ENCODE measurements at places on chromosomes 11 and 22.

DNA sequence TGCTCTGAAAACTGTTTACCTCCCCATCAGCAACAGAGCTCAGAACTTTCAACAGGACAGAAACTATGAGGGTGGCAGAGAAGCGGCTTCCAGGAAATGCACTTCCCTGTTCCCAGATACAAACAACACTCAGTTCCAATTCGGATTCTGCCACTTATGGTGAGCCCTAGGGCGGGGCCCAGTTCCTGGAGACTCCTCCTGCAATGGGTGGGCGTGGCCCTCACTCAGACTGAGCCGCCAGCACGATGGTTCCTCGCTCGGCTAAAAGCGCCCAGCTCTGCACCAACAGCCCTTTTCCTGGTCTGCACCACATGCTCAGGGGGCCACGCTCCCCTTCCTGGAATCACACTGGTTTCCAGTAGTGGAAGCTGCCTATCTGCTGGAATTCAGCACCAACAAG, 314.1 kb downstream of the CTTN start:
- DNase-seq: no peak

DNA sequence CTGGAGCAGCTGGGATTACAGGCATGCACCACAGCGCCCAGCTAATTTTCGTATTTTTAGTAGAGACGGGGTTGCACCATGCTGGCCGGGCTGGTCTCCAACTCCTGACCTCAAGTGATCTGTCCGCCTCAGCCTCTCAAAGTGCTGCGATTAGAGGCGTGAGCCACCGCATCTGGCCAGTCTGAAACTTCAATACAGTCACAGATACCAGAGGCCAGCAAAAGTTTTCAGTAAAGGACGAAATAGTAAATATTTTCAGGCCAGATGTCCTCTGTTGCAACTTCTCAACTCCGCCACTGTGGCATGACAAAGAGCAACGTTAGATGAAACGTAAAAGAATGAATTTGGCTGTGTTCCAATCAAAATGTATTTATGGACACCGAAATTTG, 403.6 kb downstream of the MN1 start:
- no peak for DNase-seq

DNA sequence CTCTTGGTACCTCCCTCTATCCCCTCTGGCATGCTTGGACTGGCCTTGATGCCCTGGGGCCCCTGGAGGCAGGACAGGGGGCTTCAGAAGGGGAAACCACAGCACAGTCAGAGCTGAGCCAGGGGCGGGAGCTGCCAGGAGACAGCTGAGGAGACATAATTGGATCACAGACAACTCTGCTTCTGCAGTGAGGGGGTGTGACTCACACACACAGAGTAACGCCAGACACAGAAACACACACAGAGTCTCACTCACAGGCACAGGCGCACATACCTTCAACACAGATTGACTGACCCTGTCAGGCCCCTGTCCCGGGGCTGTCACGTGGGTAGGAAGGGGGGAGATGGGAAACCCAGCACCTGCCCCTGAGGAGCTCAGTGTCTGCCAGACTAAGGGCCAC, 20.6 kb downstream of the STARD10 start:
- DNase-seq: no peak

GRCh38 chr22:47786650-47787290, 1024.3 kb downstream of the TBC1D22A start:
- no peak for DNase-seq

DNA sequence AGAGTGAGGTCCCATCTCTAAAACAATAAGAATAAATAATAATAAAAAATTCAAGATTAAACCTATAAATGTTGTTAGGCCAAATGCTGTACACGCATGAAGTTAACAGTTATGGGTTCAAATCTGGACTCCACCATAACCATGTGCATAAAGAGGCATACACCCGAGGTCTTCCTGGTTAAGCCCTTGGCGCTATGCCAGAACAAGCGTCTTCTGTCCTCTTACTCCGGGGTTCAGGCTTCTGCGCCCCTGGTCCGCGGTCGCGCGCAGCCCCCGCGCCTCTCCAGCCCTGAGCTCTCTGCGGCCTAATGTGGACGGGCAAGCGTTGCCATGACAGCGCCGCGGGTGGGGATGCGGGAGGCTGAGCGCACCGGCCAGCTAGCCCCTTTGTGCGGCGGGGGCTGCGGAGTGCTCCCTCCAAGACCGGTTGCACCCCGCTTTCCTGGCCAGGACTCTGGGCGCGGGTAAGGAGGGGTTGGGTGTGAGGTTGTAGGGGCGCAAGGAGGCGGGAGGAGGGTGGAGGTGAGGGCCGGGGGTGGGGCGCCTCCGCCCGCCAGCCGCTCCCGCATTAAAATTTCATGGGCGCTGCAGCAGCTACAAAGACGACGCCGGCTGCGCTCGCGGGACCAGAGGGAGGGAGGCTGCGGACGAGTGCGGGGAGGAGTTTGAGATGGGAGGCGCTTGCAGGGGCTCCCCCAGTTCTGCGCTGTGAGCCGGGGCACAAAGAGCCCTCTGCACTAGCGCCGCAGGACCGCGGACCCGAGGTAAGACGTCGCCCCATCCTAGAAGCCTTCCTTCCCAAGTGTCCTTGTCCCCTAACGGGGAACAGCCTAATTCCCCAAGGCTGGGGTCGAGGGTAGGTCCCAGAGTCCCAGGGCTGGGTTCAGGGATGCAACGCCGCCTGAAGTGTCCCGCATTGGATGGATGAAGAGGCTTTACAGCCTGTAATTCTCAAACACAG, at the start of gene MIAT:
MIAT (plus strand) TSS at position 698 of the 961 bp plus-strand sequence.
- no peak for DNase-seq

DNA sequence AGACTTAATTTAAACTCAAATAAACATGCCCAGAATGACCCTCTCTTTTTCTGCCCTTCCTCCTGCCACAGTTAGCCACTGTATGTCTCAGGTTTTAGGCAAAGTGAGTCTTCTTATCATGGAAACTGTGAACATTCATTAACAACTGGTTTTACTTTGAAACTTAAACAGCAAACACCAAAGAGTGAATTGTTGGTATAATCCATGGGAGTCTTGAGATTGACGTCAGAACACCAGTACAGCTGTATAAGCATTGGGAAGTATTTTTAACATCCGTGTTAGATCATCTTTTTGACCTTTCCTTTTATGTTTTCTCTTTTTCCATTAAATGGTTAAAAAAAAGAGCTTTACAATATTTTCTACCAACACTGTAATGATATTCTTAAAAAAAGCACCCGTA, 38.9 kb downstream of the ARHGEF12 start:
- DNase-seq: no peak

DNA sequence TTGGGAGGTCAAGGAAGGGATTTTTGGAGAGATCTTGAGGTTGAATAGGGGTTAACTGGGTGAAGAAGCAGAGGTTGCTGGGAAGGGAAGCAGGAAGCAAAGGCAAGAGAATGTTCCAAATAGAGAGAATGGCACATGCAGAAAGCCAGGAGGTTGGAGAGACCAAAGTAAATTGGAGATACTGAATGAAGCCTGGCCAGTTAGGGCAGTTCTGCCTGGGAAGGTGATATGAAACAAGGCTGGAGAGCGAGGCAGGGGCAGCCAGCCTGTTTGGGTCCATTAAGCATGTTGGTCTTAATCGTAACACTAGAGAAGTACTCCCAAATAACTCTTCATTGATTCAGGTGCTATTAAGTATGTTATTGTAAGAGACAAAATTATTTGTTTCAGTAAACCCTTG, 48.2 kb downstream of the ZNF143 start:
- DNase-seq: no peak

- DNase-seq: no peak
Observed at GRCh38 chr11:131940126-131940525, 569.7 kb downstream of the NTM start.

DNA sequence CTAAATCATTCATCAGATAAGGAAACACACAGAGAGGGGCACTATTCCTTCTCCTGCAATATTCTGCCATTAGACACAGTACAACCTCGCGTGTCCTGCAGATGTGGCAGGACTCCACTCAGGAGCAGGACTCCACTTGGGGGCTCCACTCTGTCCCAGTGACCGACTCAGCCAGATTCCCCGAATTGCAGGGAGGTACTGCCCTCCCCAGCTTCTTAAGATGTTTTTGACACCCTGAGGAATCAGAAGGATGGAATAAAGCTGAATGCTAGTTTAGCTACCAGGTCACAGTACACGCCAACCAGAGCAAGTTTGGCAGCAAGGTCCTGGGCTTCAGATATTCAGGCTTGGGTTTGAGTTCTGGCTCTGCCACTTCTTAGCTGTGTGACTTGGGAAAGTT, 99.3 kb upstream of the USP47 start:
- no peak for DNase-seq

GRCh38 chr11:90192869-90193582, 29.8 kb downstream of the CHORDC1 start:
- DNase-seq: no peak

GRCh38 chr11:126696982-126697381, 303.6 kb downstream of the KIRREL3 start:
- DNase-seq: no peak

- no peak for DNase-seq
Observed at GRCh38 chr11:23569134-23569533, 708.9 kb upstream of the CCDC179 start.

DNA sequence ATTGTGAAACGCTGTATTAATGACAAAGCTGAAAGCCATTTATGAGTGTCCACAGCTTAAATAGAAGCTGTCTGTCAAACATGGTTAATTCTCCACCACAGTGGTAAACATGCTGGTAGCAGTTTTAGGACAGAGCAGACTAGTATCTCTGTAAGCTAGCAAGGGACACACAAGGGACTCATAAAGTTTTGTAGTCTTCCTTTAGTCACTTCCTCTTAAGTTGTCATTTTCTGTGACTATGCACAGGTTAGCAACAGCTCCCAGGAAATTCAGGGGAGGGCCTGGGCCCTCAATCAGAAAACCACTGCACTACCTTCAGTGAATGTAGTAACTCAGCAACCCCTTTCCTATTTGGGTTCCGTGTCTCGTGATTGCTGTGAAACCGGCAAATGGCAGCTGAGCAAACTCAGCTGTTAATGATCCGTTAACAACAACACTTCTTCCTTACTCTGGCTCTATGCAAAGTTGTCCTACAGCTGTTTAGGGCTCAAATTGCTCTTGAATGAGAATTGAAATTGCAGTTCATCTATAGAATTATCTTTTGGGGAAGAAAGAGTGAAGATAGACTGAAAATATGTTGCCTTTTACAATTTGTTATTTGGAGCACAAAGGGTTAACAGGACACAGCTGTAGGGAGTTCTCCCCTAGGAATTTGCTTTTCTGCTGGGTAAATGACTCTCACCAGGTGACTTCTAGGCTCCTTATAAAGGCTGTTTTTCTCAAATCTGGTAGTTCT, at the start of gene MMP26:
MMP26 (plus strand) TSS at position 731 of the 736 bp plus-strand sequence.
- DNase-seq: no peak

DNA sequence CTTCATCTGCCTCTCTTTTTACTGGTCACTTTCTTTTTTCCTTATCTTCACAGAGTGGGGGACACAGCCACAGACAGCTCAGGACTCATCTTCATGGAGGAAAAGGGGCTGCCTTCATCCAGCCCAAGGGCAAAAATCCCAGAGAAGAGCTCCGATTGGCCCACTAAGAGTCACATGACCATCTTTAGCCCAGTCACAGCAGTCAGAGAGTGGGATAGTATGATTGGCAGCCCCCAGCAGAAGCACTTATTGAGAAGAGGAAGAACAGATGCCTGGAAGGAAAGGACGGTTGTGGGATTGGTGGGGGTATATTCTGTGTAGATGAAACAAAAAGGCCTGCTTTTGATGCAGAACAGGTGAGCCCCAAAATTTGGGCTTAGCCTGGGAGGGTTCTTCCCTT, 77.8 kb downstream of the MN1 start:
- DNase-seq: no peak

DNA sequence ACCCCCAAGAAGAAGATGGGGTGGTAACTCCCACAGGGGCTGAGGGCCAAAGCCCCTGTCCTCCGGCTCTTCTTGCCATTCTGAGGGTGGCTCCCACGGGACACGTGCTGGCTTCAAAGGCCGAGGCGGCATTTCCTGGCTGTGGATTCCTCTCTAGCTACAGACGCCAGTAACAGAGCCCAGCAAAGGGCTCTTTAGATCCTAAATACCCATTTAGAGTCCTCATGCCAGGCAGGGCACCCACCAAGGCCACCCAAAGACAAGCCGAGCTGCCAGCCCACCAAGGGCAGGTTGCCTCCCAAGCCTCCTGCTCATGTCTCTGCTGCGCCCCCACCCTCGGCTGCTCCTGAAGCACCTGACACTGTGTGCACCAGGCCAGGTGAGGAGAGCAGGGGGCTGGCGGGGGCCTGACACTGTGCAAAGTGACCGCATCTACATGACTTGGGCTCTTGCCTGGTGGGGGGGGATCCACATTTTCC, 5.7 kb downstream of the LRFN4 start:
- DNase-seq: no peak

DNA sequence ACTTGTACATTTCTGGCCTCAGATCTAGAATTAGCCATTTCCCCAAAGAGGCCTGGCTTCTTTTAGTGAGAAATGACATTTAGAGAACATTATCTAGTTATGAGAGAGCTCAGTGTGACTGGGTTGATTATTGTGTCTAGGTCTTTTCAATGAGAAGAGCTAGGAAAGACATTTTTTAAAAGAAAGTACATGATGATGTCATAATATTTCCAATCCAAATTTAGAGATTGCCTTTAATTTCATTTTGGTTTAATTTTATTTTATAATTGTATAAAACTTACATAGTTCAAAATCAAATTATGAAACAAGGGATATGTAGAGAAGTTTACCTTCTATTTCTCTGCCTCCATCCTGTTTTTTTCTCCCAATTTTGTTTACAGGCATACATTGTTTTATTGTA, 354.9 kb downstream of the TMEM135 start:
- DNase-seq: no peak

- DNase-seq: no peak
Observed at GRCh38 chr11:104148074-104148473, 15.9 kb downstream of the PDGFD start.

GRCh38 chr11:313787-314553, at the start of gene IFITM1:
Gene IFITM1, plus strand, starts transcription at chr11:314040. Its CDS starts 131 bp downstream, at chr11:314171.
- no peak for DNase-seq

GRCh38 chr22:40030758-40031095, 36.0 kb downstream of the FAM83F start:
- no peak for DNase-seq

- DNase-seq: peak; percentile 89
Observed at GRCh38 chr11:3642071-3642951, 519 bp upstream of the ART5 start.

DNA sequence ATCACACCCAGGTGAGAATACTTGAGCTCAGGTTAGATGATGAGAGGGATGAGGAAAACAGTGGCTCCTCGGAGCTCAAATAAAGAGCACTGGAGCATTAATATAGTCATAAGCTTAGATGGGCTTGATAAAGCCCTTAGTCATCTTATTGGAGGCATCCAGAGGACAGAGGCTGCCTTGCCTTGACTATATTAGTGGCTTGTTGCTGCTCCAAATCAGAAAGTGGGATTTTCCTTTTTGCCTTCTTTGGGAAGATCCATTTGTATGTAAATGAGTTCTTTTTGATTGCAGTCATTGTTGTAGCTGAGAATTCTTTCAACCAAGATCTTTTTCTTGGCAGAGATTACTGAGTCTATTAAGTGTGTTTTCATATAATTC, 18.9 kb downstream of the ADM start:
- no peak for DNase-seq
